ENCODE measurements at places on chromosomes 2 and 18.

DNA sequence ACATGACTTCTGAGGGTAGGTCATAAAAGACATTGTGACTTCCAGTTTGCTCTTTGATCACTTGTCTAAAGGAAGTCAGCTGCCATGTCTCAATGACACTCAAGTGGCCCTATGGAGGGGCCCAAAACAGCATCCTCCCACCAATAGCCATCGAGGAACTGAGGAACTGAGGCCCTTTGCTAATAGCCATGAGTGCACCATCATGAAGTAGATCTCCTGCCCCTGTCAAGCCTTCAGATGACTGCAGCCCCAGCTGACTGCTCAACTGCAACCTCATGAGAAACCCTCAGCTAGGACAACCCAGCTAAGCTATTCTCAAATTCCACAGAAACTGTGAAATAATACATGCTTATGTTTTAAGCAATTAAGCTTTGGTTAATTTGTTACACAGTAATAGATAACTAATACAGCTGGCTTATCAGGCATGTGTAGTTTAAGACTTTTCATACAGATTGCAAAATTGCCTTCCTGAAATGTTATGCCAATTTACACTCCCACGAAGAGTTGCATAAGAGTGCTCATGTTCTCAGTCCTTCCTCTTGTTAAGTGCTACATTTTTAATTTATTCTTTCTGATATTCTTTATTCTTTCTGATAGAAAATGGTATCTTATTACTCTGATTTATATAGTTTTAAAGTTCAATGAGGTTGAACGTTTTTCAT is 105.6 kb upstream of the NDUFV2 start:
- no peak for DNase-seq

GRCh38 chr2:168044176-168044575 is 203.2 kb downstream of the STK39 start:
- no peak for DNase-seq

- DNase-seq: no peak
Measured at GRCh38 chr2:34242763-34243123, 643.6 kb upstream of the FAM98A start.

DNA sequence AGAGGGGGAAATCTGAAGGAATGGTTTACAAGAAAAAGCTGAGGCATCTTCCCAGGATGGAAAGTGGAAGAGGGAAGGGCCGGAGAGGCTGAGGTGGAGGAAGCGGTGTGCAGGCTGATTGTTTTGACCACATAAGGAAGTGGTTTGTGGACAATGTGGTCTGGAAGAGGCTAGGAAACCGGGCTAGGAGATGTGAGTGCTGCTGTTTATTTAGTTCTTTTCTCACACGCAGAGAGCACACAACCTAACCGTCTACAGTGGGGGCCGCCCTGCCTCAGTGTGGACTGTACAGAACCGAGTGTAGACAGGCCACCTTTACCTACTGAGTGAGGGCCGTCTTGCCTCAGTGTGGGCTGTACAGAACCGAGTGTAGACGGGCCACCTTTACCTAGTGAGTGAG is 251.7 kb upstream of the PXDN start:
- DNase-seq: no peak

DNA sequence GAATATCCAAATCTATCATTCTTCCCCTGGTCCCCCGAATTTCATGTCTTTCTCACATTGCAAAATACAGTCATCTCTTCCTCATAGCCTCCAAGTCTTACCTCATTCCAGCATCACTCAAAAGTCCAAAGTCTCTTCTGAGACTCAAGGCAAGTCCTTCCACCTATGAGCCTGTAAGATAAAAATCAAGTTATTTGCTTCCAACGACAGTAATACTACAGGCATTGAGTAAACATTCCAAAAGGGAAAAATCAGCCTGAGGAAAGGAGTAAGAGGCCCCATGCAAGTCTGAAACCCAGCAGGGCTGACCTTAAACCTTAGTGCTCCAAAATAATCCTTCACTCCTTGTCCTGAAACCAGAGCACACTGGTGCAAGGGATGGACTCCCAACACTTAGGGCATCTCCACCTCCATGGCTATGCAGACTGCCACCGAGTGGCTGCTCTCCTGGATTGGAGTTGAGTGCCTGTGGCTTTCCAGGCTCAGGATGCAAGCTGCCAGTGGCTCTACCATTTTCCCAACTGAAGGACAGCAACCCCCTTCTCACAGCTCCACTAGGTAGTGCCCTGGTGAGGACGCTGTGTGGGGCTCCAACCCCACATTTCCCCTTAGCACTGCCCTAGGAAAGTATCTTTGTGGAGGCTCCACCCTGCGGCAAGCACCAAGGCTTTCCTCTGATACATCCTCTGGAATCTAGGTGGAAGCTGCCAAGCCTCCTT is 16.3 kb downstream of the DTNA start:
- no peak for DNase-seq

All from NCI-H526 treated with DMSO at 0.1 percent for 48 hours (cell line).